ENCODE measurements at places on chromosomes 3 and 15.

- DNase-seq, result peak; percentile 39
Measured at GRCh38 chr3:94525043-94525442, 462.2 kb downstream of the NSUN3 start.

DNA sequence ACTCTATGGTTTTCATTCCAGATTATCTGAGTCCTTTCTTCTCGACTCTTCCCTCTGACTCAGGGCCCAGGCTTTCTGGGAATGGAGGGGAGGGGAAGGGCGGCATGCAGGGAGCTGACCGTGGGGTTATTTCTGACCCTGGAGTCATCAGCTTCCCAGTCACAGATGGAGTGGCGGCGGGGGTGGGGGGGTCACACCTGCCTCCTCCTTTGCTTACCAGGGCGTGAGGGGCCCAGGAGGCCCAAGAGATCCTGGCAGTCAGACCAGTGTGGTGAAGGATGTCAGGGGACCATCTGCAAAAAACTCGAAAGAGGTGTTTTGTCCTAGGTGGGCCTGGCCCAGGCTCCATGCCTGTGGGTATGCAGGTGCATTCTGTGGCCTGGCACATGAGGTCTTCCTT is 996 bp upstream of the XIRP1 start:
- peak; percentile 58 for DNase-seq

DNA sequence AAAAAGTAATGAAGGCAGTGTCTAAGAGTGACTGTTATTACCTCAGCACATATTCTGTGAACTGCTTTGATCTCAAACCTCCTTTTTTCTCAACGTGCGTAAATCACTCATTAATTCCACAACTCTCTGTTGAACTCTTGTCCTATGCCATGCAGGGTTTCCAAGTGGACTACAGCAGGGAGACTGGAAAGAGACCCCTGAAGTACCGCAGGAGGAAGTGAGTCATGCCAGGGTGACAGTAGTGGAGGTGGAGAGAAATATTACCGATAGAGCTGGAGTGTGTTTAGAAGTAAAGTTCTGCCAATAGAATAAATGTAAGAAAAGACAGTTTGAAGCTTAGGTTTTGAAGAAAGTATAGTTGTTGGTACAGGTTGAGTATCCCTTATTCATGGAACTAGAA is 908.9 kb downstream of the ROBO1 start:
- DNase-seq, result no peak

- no peak for DNase-seq
Measured at GRCh38 chr3:41193794-41194539, 5.3 kb upstream of the CTNNB1 start.

GRCh38 chr3:123651449-123652341 is 66.8 kb upstream of the HACD2 start:
- DNase-seq, result no peak

DNA sequence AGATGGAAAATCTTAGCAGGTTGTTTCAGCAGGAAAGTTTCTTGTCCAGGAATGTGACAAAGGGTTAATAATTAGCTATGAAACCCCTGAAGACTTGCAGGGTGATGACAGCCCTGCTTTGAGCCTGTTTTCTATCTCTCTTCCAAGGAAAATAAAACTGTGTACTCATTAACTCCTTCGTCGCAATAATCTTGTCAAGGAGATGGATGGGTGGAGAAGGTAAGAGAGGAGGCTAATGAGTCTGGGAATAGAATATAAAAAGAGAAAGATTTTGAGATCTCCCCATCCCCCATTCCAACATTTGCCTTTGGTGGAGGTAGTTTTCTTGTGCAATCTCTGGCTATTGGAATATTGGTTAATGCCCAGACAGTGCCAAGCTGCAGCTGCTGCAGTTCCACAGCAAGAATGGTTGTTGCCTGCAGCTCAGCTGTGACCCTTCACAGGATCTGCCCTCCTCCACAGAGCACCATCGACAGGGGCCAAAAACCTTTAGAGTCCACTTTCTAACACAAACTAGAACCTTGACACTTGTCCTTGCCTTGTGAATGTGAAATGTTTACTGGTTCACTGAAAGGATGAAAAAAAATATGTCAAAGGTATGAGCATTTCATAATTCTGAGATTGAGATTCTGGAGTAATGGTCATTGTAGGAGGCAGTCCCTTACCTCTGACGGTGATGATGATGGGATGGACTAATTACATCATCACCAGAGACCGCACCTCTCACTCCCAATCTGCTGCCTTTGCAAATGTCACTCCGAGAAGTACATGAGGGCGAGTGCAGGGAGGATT is 4.2 kb upstream of the LRIG1 start:
- DNase-seq, result no peak

All from fibroblast of skin of scalp (primary cell).